ENCODE measurements at places on chromosomes 1 and 21. TPM values are rescaled to one million over a fixed set of nuclear protein-coding genes. Genes with fewer than 3 reads are reported as not detected.

- H3K36me3 ChIP-seq = no peaks in the 10 kb centered on the region
- H3K27ac ChIP-seq = no peak overlapping the region
- peaks cover 17% of the 10 kb centered on the region for H3K4me1 ChIP-seq
- no peaks in the 10 kb centered on the region for H3K27me3 ChIP-seq
- H3K4me3 ChIP-seq = no peak overlapping the region
Observed at GRCh38 chr1:27135541-27136235, 19.2 kb downstream of the SLC9A1 start.

GRCh38 chr1:211537253-211537652 is 41.7 kb downstream of the SLC30A1 start:
- peaks cover 6% of the 10 kb centered on the region for H3K27me3 ChIP-seq
- DNase-seq = no peak
- H3K36me3 ChIP-seq = peaks cover 5% of the 10 kb centered on the region
- no peak overlapping the region for H3K4me3 ChIP-seq

- no peaks in the 10 kb centered on the region for H3K27me3 ChIP-seq
- H3K4me3 ChIP-seq = no peak overlapping the region
- peak overlapping the region; percentile 34 for H3K27ac ChIP-seq
- peaks cover 24% of the 10 kb centered on the region for H3K36me3 ChIP-seq
Observed at GRCh38 chr1:37561133-37562132, 4.7 kb downstream of the DNALI1 start.

DNA sequence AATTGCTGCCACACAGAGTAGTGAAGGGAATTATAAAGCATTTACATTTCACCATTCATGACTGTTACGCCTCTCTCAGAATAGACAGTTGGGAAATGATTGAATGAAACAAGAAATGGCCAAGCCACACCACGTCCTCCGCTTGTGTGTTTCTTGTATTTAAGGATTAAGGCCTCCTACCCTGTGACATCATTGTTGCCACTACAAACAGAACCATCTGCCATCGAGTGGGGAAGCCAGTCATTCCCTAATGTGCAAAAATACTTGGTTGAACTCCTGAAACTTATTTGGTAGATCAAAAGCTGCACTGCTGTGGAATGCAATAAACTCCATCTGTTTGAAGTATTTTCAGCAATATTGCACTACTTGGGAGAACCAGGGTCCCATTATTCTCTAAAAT is 99.0 kb upstream of the C1orf105 start:
- no peaks in the 10 kb centered on the region for H3K27me3 ChIP-seq
- no peaks in the 10 kb centered on the region for H3K4me1 ChIP-seq
- no peak overlapping the region for H3K4me3 ChIP-seq
- no peak overlapping the region for H3K27ac ChIP-seq
- no peak for DNase-seq

- DNase-seq = no peak
- peaks cover 3% of the 10 kb centered on the region for H3K4me1 ChIP-seq
- no peaks in the 10 kb centered on the region for H3K27me3 ChIP-seq
- no peak overlapping the region for H3K4me3 ChIP-seq
Observed at GRCh38 chr21:42535602-42536171, 22.0 kb downstream of the SLC37A1 start.

DNA sequence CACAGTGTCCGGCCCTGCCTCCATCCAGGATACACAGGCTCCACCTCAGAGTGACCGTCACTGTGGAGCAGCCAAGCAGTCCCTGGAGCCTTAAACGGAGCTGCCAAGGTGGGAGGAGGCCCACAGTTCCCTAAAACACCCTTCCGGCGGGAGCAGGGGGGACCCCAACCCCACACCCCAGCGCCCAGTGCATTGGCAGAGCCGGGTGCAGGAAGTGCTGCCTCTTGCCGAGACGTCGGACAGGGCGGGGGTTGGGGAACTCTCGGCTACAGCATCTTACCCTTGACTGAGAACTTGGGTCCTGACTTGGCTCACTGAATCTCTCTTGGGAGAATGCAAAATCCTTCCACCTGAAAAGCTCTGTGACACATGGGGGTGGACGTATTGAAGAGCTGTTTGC is 38.7 kb upstream of the TMEM51 start:
- H3K27me3 ChIP-seq = peaks cover 25% of the 10 kb centered on the region
- H3K36me3 ChIP-seq = no peaks in the 10 kb centered on the region
- peaks cover 6% of the 10 kb centered on the region for H3K4me1 ChIP-seq

- H3K27ac ChIP-seq = no peak overlapping the region
- DNase-seq = no peak
- H3K4me1 ChIP-seq = no peaks in the 10 kb centered on the region
- H3K4me3 ChIP-seq = no peak overlapping the region
- no peaks in the 10 kb centered on the region for H3K27me3 ChIP-seq
Observed at GRCh38 chr1:55955016-55955621, 624.2 kb downstream of the PLPP3 start.

DNA sequence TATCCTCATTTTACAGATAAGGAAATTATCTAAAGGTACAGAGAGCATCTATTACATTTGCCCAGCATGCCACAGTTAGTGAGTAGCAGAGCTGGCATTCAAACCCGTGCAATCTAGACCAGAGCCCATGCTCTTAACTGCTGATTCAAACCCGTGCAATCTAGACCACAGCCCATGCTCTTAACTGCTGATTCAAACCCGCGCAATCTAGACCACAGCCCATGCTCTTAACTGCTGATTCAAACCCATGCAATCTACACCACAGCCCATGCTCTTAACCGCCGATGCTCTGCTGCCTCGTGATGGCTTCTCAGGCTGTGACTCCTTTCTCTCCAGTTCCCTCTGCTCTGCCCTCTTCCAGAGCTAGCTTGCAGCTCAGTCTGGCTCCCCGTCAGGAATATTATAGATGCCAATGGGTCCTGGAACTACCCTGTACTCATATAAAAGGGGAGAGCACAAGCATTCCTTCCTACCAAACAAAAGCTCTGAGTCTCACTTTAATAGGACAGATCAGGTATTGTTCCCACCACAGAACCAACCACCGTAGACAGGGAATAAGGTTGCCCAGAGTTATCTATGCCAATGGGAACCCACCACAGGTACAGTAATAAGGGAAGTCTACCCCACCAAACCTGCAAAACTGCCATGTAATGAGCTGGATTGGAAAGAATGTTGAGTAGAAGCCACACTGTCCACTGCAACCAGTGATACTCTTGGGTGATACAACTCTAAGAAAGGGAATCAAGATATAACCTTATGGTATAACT is 78.4 kb downstream of the SMYD3 start:
- no peaks in the 10 kb centered on the region for H3K36me3 ChIP-seq
- DNase-seq = no peak
- H3K27ac ChIP-seq = peak overlapping the region; percentile 62
- no peaks in the 10 kb centered on the region for H3K27me3 ChIP-seq

- H3K4me3 ChIP-seq = peak overlapping the region; percentile 83
- H3K27ac ChIP-seq = peak overlapping the region; percentile 95
- H3K4me1 ChIP-seq = peaks cover 46% of the 10 kb centered on the region
- H3K27me3 ChIP-seq = no peaks in the 10 kb centered on the region
- DNase-seq = no peak
Observed at GRCh38 chr21:37369307-37369854, 2.8 kb downstream of the DYRK1A start.

DNA sequence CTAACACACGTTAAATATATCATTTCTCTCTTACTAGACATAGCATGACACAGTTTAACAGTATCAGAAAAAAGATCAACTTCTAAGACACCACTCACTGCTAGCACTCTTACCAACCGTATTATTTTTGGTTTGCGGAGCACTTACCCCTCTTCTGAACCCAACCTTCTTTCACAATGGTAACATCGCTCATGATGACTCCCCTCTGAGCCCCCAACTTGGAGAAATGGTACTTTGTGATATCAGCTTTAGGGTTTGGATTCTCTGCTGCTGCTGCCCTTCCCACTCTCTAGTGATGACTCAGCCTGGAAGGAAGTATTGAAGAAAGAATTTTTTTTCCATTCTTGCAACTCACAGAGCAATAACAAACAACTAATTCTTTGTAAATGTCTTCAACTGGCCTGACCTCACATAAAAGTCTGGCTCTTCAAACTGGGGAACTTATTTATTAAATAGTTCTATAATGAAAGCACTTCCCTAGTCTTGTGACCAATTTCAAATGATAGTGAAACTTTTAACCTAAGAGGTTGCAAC is 7.0 kb downstream of the AKT3 start:
- H3K27me3 ChIP-seq = no peaks in the 10 kb centered on the region
- H3K27ac ChIP-seq = no peak overlapping the region
- H3K4me1 ChIP-seq = no peaks in the 10 kb centered on the region

DNA sequence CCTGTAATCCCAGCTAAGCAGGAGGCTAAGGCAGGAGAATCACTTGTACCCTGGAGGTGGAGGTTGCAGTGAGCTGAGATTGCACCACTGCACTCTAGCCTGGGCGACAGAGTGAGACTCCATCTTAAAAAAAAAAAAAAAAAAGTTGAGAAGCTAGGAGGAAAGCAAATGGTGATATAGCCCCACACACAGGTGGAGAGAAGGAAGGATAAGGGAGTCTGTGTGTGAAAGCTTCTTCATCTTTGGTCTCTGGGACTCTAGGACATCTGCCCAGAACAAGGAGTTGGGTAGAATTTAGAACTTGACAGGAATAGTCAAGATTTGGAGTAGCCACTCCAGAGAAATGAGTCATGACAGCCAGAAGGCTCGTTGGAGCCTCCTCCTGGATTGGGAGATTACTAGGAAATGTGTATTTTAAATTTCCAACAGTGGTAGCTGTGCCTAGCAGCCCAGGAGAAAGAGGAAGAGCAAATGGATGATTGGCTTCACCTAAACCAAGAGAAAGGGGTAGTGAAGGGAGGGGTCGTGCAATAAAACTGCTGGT is 19.9 kb downstream of the NPL start:
- no peaks in the 10 kb centered on the region for H3K27me3 ChIP-seq
- no peaks in the 10 kb centered on the region for H3K4me1 ChIP-seq
- H3K36me3 ChIP-seq = no peaks in the 10 kb centered on the region
- H3K27ac ChIP-seq = no peak overlapping the region

GRCh38 chr1:5567839-5568238 is 424.4 kb downstream of the NPHP4 start:
- H3K27ac ChIP-seq = no peak overlapping the region
- H3K4me1 ChIP-seq = no peaks in the 10 kb centered on the region
- H3K4me3 ChIP-seq = no peak overlapping the region
- H3K36me3 ChIP-seq = no peaks in the 10 kb centered on the region
- H3K27me3 ChIP-seq = peaks cover 5% of the 10 kb centered on the region

- no peak overlapping the region for H3K27ac ChIP-seq
- H3K4me3 ChIP-seq = no peak overlapping the region
- no peak for DNase-seq
- no peaks in the 10 kb centered on the region for H3K27me3 ChIP-seq
- H3K4me1 ChIP-seq = peaks cover 23% of the 10 kb centered on the region
- peaks cover 12% of the 10 kb centered on the region for H3K36me3 ChIP-seq
Observed at GRCh38 chr1:3366126-3367051, 88.1 kb upstream of the ARHGEF16 start.

DNA sequence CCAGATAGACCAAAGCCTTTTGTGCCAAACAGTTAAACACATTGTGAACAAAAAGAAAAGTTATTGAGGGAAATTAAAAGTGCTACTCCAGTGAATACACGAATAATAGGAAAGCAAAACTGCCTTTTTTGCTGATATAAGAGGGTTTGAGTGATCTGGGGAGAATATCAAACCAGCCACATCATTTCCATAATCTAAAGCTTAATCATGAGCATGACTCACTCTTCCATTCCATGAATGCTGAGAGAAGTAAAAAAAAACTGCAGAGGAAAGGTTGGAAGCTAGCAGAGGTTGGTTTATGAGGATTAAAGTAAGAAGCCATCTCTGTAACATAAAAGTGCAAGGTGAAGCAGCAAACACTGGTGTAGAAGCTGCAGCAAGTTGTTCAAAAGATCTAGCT is 350.6 kb upstream of the NCAM2 start:
- no peak overlapping the region for H3K27ac ChIP-seq
- DNase-seq = no peak
- H3K36me3 ChIP-seq = no peaks in the 10 kb centered on the region
- no peak overlapping the region for H3K4me3 ChIP-seq
- H3K27me3 ChIP-seq = no peaks in the 10 kb centered on the region
- no peaks in the 10 kb centered on the region for H3K4me1 ChIP-seq

- no peaks in the 10 kb centered on the region for H3K4me1 ChIP-seq
- no peaks in the 10 kb centered on the region for H3K36me3 ChIP-seq
- DNase-seq = no peak
- no peak overlapping the region for H3K4me3 ChIP-seq
- H3K27me3 ChIP-seq = no peaks in the 10 kb centered on the region
Observed at GRCh38 chr1:69528376-69528775, 39.3 kb upstream of the LRRC7 start.

GRCh38 chr1:183093786-183094298 is 70.6 kb downstream of the LAMC1 start:
- H3K4me1 ChIP-seq = peaks cover 22% of the 10 kb centered on the region
- H3K27ac ChIP-seq = no peak overlapping the region
- no peak overlapping the region for H3K4me3 ChIP-seq
- no peaks in the 10 kb centered on the region for H3K36me3 ChIP-seq

DNA sequence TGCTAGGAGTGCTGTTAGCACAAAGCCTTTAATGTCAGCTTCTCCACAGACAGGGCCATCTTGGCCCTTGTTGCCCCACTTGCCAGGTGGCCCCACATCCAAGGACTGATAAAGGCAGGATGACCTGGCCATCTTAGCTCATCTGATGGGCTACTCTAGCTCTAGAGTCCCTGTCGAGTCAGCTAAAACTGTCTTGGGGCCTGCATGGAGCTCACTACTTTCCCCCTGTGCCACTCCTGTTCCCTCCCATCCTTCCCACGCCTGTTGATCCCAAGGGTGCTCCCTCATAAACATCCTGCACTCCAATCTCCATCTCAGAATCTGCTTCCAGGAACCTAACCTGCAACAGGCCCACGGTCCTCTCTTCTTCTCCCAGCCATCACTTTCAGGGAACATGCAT is 652 bp upstream of the GPX7 start:
- H3K4me1 ChIP-seq = peaks cover 8% of the 10 kb centered on the region
- no peak for DNase-seq
- H3K4me3 ChIP-seq = peak overlapping the region; percentile 72
- H3K27me3 ChIP-seq = peaks cover 30% of the 10 kb centered on the region
- H3K27ac ChIP-seq = peak overlapping the region; percentile 56
- H3K36me3 ChIP-seq = peaks cover 2% of the 10 kb centered on the region

GRCh38 chr1:234114648-234115307 is 210.3 kb downstream of the SLC35F3 start:
- no peaks in the 10 kb centered on the region for H3K36me3 ChIP-seq
- H3K4me1 ChIP-seq = peaks cover 6% of the 10 kb centered on the region
- H3K27me3 ChIP-seq = peaks cover 23% of the 10 kb centered on the region
- H3K27ac ChIP-seq = no peak overlapping the region
- DNase-seq = no peak

- H3K27me3 ChIP-seq = peaks cover 3% of the 10 kb centered on the region
- H3K4me1 ChIP-seq = peaks cover 1% of the 10 kb centered on the region
- H3K4me3 ChIP-seq = no peak overlapping the region
- DNase-seq = no peak
Observed at GRCh38 chr21:45098867-45099266, 24.5 kb downstream of the ADARB1 start.

- H3K4me1 ChIP-seq = peaks cover 2% of the 10 kb centered on the region
- H3K36me3 ChIP-seq = peaks cover 27% of the 10 kb centered on the region
- no peak for DNase-seq
- no peak overlapping the region for H3K4me3 ChIP-seq
Observed at GRCh38 chr1:212873518-212873917, 15.4 kb downstream of the FLVCR1 start.

CELA3A gene
- total RNA-seq = 1.5 TPM

GBP2 gene
- total RNA-seq = not detected

ANGPTL1 gene
- total RNA-seq = not detected

SAMD11 gene
- 53.9 TPM for total RNA-seq

SLAMF7 gene
- not detected for total RNA-seq

MRAP gene
- 0.89 TPM for total RNA-seq

Data from progenitor cell of endocrine pancreas (in vitro differentiated cells).